Hematopoietic multipotent progenitor cell (in vitro differentiated cells): ENCODE measurements at places on chromosomes 13 and 19.

GRCh38 chr19:14476673-14477401 is 1.7 kb upstream of the PTGER1 start:
- DNase-seq = no peak

DNA sequence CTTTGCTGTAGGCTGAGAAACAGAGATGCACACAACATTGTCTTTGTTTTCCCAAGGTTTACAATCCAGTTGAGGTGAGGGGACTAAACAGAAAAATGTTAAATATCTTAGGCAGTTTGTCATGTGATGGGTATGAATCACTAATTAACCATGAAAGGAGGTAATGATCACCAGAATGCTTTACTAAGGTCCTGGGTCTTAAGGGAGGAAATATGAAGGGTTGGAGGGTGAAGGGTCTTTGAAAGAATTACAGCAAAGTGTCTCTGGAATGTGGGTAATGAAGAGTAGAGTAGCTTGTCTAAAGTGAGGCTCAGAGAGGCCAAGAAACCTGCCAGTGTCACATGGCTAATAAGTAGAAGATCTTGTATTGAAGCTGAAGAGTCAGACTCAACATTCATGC is 19.0 kb downstream of the BIVM start:
- no peak for DNase-seq

GRCh38 chr19:28405346-28405742 is 807.6 kb downstream of the UQCRFS1 start:
- no peak for DNase-seq

- DNase-seq = no peak
Observed at GRCh38 chr13:81957121-81957520, 1616.2 kb upstream of the SPRY2 start.

- DNase-seq = peak; percentile 68
Observed at GRCh38 chr13:28659621-28659970, 666 bp downstream of the POMP start.

GRCh38 chr19:870963-871401 is 11.5 kb downstream of the CFD start:
- DNase-seq = no peak
